Mucosa of gallbladder (tissue), 1 donor: ENCODE measurements at places on chromosomes 16 and 17.

DNA sequence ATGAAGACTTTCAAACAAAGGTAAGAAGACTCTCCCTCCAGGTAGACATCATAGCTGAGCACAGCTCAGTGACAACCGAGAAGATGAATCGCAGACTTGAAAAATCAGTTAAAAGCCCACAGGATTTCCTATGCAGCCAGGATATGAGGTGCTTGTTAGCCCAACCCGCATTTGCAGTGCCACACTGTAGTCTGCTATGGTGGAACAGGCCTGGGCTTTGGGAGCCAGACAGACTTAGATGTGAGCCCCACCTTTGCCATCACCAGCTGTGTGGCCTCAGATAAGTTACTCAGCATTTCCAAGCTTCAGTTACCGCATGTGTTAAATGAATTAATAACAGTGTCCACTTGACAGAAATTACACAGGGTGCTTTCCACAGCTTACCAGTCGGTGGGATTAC, 204.4 kb upstream of the HS3ST3A1 start:
- DNase-seq, result no peak

DNA sequence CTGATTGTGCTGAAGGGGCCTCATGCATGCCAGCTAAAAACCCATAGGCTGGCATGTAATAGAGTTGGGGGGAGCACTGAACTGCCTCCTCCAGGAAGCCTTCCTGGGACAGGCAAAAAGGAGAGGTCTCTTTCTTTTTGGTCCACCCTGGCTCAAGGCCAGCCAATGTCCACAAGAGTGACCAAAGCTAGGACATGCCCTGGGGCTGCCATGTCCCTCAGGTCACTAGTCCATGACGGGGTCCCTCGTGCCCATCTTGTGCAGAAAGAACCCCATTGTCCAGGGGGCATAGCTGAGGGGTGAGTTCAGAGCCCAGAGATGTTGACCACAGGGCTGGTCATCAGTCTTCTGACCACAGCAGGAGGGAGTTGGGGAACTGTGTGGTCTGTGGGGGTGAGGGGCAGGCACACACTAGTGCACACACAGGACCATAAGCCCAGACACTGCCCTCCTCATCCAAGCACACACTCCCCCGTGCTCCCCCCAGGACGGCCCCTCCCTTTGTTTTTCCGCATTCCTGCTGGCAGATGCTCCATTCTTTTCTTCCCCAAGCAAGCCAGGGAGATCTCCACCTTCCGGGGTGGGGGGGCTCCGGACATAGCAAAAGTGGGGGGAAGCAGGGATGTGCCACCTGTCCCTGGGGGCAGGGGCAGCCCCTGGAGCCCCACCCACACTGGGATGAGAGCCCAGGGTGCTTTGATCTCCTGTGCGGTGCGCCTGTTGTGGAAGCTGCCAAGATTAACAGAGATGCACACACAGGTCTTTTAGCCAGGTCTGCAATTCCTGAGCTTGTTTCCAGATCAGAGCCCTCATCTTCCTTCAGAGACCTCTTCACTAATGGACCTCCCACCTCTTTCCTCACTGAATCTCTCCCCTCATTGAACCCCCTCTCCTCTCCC, 25.2 kb upstream of the PHB1 start:
- DNase-seq, result no peak

DNA sequence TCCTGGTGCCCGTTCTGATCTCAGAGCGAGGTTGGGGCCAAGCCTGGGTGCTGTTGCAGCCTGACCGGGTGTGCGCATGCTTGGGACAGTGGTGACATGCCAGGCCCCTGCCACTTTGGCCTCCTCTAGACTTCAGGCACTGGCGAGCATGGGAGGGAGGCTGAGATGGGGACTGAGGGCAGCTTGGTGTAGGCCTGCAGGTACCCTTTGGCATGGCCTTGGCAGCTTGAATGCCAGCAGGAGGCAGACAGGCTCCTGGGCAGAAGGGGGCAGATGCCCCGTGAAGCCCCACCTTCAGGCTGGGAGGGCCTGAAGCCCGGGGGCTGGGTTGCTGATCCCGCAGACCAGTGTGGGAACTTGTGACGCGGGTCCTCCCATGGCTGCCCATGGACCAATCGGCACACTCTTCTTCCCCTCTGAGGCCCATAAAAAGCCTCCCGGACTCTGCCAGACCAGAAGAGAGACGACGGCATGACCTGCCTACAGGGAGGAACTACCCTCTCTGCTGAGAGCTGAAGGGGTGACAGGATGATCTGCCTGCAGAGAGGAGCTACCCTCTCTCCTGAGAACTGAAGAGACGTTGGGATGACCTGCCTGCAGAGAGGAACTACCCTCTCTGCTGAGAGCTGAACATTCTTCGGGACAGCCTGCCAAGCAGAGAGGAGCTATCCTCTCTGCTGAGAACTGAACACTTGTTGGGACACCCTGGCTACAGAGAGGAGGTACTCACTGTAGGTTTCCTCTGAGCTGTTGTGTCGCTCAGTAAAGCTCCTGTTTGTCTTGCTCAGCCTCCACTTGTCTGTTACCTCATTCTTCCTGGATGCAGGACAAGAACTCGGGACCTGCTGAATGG, 17.5 kb downstream of the RHOT1 start:
- no peak for DNase-seq

- no peak for DNase-seq
These were observed 41.1 kb downstream of the ZNRF1 start for GRCh38 chr16:75039941-75040340.

- no peak for DNase-seq
These were observed 957 bp downstream of the OXLD1 start for GRCh38 chr17:81665205-81666091.

DNA sequence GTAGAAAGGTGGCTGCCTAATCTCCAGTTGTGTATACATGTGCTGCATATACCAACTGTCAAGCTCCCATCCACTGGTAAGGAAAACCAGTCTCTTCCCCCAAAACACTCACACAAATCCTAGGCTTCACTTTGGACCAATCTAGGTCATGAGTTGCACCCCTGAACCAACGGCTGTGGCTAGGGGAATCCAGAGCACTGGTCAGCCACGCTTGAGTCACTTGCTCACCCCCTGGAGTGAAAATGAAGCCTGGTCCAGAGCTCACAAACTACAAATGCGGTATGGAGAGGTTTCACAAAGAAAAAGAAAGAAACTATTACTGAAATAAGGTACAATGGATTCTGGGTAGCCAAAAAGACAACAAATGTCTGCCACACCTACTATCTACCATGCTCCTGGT, 66.1 kb upstream of the NLK start:
- DNase-seq, result no peak
